Placental epithelial cell (primary cell): ENCODE measurements at places on chromosomes 7 and 10. TPM values are rescaled to one million over a fixed set of nuclear protein-coding genes. Genes with fewer than 3 reads are reported as not detected.

Gene ATOH7
- under 0.01 TPM in 1 of 2 replicates, not detected in the other for total RNA-seq

Gene CD36
- total RNA-seq = 0.22 and 0.39 TPM in 2 replicates

Gene GIGYF1
- 23.4 and 30.2 TPM in 2 replicates for total RNA-seq

Gene TSPAN33
- total RNA-seq = under 0.01 and 0.65 TPM in 2 replicates

Gene MYL7
- 3.6 TPM in 1 of 2 replicates, not detected in the other for total RNA-seq

Gene LRRC61
- 7.9 and 12.0 TPM in 2 replicates for total RNA-seq

Gene LEP
- total RNA-seq = under 0.01 TPM in 2 replicates

Gene SRRM3
- total RNA-seq = 0.87 and 2.7 TPM in 2 replicates

Gene GTF2IRD1
- 7.0 and 12.2 TPM in 2 replicates for total RNA-seq

Gene ABCB4
- not detected in 2 replicates for total RNA-seq

Gene PSTK
- total RNA-seq = 3.3 and 4.7 TPM in 2 replicates

Gene UCMA
- total RNA-seq = not detected in 2 replicates

Gene TWNK
- 5.1 and 7.4 TPM in 2 replicates for total RNA-seq

Gene ARHGEF5
- 29.1 and 55.1 TPM in 2 replicates for total RNA-seq

Gene GLI3
- 1.8 and 3.1 TPM in 2 replicates for total RNA-seq

Gene METTL27
- total RNA-seq = 1.6 and 8.2 TPM in 2 replicates

Gene SBDS
- total RNA-seq = 57.3 and 68.4 TPM in 2 replicates

Gene HABP2
- not detected in 2 replicates for total RNA-seq

Gene SPOCK2
- under 0.01 and 0.39 TPM in 2 replicates for total RNA-seq

Gene ANXA8L1
- total RNA-seq = 465 and 960 TPM in 2 replicates

Gene ECHDC3
- total RNA-seq = 1.2 and 5.2 TPM in 2 replicates

Gene HTRA1
- total RNA-seq = 0.11 and 1.6 TPM in 2 replicates

Gene NKX2-3
- not detected in 2 replicates for total RNA-seq

Gene AKR1C2
- 0.39 and 0.65 TPM in 2 replicates for total RNA-seq

Gene CHN2
- 16.1 and 25.5 TPM in 2 replicates for total RNA-seq

Gene COL28A1
- under 0.01 TPM in 2 replicates for total RNA-seq
